ENCODE measurements at places on chromosomes 16 and 17.

DNA sequence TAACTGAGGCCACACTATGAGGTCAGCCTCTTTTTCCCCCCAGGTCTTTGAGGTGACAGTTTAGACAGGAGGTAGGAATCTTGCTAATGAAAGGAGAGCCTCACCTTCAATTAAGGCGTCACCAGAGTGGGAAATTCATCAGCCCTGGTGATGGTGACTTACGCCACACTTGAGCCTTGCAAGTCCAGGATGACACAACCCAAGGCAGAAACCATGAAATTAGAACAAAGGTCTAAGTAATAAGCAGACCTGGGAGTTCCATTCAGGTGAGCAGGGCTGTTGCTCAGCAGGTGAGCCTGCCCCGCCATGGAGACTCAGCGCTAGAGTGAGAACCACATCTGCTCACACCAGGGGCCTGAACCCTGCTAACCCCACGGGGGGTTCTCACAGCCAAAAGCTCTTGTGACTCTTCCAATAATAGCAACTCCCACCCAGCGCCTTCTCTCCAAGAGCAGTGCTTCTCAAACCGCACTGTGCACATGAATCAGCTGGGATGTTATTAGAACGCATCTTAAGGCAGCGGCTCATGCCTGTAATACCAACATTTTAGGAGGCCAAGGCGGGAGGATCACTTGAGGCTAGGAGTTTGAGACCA, 28.7 kb upstream of the KIFC3 start:
- no peak for DNase-seq

DNA sequence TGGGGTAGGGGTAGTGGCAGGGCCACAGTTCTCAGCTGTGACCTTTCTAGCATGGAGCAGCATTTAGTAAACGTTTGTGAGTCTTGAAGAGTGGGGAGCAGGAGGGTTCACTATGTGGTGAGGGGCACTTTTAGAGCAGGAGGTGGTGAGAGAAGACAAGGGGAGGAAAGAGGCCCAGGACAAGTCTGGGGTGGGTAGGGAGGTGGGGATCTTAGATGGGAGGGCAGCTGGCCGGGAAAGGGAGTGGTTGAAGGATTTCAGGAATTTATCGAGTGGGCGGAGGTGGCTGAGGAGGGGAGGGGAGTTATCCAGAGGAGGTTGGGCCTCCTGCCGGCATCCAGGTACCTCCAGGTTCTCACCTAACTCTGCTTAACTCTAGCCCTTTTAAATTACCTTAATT, 1.9 kb downstream of the CLEC16A start:
- DNase-seq = no peak

DNA sequence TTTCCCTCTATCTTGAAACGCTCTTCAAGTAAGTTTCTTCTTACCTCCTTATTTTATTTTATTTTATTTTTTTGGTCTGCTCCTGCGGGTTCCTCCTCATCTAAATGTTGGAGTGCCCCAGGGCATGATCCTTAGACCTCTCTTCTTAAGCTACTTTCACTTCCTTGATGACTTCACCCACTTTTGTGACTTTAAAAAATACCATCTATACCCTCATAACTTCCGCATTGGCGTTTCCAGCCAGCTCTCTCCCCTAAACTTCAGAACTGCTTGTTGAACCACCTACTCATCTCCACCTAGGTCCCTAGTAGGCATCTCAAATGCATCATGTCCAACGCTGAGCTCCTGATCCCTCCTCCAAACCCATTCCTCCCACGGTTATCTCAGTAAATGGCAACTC, 51.4 kb upstream of the NFAT5 start:
- no peak for DNase-seq

- DNase-seq = no peak
Measured at GRCh38 chr17:44785921-44786320, 27.1 kb downstream of the ADAM11 start.

DNA sequence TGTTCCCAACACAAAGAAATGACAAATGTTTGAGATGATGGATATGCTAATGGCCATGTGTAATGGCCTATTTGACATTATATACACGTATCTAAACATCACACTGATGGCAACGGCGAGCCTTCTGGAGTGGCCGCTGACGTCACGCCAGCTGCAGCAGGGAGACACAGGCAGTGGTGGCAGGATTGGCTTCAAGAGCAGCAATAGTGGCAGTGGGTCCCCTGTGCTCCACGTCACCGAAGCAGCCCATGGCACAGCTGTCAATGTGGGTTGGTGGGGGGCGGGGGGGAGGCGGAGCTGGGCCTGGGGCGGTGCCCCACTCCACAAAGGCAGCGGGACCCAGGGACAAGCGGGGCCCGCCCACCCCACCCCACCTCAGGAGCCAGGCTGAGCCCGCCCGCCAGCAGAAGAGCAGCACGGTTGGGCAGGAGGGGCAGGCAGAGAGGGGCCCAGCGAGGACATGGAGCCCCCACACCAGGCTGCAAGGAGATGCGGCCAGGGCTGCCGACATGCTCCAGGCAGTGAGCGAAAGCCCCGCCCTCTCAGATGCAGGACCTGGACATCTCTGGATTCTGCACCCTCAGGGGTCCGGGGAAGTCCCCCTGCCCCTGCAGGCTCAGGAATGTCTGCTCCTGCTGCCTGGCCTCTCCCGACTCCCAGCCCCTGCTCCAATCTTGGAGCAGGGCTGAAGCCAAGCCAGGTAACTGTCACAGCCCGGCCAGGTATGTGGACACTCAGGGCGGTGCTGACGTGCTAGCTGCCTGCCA, 64.6 kb downstream of the USP32 start:
- no peak for DNase-seq

DNA sequence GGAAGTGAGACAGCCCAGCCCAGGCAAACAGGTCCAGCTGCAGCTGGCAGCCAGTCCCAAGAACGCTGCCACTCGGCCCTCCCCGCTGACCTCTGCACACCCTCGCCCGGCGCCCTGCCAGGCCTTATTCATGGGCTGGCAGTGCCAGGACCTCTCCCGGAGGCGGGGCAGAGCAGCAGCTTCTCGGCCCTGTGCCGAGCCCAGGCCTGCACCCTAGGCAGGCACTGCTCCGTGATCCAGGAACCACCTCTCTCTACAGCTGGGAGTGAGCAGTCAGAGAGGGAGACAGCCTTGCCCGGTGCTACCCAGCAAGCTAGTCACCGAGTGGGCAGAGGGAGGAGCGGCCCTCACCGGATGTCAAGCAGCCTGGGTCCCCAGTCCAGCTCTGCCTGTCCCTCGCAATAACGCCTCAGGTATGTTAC, 79.9 kb upstream of the CBX4 start:
- DNase-seq = no peak

- no peak for DNase-seq
Measured at GRCh38 chr17:5919089-5919488, 151.1 kb upstream of the WSCD1 start.

- DNase-seq = peak; percentile 17
Measured at GRCh38 chr17:978103-979093, 1.2 kb downstream of the NXN start.

- DNase-seq = no peak
Measured at GRCh38 chr17:48198950-48199541, 91.5 kb downstream of the SNX11 start.

DNA sequence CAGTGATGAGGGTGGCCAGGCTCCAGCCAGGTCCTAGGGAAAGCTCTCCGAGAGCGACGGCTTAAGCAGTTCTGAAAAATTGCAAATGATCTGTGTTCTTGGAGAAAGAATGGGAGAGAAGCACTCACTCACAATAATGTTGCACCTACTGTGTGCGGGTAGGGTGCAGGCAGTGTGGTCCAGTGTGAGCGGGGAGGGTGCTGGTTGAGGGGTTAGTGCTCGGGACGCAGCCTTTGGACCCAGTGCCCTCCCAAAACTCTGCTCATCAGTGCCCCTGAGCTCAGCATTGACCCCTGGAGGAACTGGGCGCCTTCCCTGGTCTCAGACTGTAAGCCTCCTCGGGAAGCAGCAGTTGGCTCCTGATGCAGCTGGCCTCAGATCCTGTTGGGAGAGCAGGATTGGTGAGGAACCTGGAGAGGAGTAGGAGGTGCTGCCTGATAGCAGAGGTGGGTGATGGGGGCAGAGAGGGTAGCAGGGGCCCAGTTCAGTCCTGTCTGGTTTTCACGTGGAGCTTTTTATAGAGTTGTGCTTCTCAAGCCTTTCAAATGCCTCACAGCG, 23.6 kb upstream of the ZNF750 start:
- no peak for DNase-seq

GRCh38 chr16:19885451-19886072, 914 bp upstream of the GPRC5B start:
- no peak for DNase-seq

GRCh38 chr16:81707411-81708265, 71.5 kb upstream of the PLCG2 start:
- no peak for DNase-seq

DNA sequence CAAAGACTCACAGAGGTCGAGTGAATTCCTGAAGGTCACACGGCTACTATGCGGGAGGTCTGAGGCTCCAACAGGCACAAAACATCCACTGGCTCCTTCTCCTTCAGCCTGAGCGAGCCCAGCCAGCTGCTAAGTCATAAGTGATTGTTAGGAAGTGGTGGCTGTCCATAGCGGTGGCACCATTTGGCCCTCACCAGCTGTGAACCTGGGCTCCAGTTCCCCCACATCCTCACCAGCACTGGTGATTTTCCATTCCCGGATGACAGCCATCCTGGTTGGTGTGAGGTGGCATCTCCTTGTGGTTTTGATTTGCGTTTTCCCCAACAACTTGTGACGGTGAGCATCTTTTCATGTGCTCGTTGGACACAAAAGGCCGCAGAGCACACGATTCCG, 302.8 kb downstream of the FOXL1 start:
- DNase-seq = no peak

DNA sequence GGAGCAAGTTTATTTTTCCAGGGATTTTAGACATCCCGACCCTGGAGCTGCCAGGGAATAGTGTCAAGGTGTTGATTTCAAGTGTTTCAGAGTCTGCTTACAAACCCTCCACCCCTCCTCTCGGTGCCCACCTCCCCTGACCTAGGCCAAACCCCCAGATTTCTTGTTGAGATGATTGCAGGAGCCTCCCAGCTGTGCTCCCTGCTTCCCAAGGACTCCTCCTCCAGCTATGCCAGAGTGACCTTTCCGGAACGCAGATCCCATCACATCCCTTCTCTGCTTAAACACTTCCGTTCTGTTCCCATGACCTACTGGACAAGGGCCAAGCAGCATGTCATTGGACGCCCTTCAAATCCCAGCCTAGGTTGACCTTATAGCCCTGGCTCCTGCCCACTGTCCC, 23.7 kb upstream of the CDH1 start:
- DNase-seq = no peak

GRCh38 chr17:42743595-42744282, 1.1 kb downstream of the EZH1 start:
- no peak for DNase-seq
